Sciatic nerve (tissue), 2 donors: ENCODE measurements at places on chromosomes 1 and 21. TPM values are rescaled to one million over a fixed set of nuclear protein-coding genes. Genes with fewer than 3 reads are reported as not detected.
A peak's percentile ranks its signal among the peaks of the same experiment; 100 is the strongest.

The OR2T33 gene
- total RNA-seq, result not detected

The CTXND2 gene
- total RNA-seq, result not detected

The C1orf105 gene
- total RNA-seq, result not detected

DNA sequence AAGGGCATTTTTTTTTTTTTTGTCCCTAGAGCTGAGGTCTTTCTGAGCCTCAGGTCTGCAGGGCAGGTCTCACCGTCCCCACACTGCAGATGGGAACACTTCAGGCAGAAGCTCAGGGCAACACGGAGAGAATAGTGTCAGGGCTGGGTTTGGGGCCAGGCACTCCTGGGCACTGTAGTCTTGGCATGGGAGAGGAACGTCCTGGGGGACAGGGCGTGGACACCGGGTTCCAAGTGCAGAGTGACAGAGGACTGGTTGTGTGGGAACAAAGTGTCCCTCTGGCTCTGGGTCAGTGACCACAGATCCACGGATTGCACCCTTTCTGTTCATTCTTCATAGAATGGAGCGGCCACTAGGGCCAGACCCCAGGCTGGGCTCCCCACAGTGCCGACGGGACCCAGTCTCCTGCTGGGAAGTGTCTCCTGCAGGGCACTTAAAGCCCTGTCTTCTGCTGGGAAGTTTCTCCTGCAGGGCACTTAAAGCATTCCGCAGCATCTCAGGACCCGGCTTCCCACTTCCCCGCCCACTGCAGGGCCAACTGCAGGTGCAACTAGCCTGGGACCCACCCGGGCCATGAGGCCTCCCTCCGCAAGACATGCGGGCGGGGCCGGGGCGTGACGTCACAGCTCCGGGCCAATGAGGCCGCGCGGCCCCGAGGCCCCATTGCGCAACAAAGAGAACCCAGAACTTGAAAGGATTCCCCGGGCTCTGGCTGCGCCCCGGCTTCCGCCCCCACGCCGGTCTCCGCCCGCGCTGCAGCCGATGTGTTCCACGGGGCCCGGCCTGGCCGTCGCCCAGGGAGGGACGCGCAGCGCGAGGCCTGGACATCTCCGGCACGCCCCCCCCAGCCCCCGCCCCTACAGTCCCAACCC lies 1.2 kb downstream of the GPR153 start:
- peak; percentile 90 for DNase-seq

DNA sequence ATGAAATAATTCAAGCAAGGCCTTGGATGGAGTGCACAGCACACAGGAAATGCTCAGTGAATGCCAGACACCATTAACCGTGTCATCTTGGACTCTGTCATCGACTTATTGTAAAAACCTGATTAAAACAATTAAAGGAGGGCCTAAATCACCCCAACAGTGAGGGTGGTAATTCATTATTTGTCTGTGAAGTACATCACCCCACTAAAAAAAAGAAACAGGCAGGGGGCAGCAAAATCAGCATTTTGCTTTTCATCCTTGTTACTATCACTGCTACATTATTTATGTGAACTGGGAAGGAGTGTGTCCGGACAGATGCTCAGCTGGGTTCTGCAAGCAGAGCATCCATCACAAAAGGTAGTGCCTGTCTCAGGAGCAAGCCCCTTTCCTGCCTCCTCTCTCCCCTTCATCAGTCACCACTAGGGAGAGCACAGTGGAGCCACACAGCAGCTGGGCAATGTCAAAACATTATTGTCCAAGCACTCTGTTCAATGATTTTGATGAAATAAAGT lies 98.5 kb downstream of the RERE start:
- DNase-seq, result no peak

GRCh38 chr1:231408528-231409094 lies 13.5 kb downstream of the EGLN1 start:
- DNase-seq, result no peak

DNA sequence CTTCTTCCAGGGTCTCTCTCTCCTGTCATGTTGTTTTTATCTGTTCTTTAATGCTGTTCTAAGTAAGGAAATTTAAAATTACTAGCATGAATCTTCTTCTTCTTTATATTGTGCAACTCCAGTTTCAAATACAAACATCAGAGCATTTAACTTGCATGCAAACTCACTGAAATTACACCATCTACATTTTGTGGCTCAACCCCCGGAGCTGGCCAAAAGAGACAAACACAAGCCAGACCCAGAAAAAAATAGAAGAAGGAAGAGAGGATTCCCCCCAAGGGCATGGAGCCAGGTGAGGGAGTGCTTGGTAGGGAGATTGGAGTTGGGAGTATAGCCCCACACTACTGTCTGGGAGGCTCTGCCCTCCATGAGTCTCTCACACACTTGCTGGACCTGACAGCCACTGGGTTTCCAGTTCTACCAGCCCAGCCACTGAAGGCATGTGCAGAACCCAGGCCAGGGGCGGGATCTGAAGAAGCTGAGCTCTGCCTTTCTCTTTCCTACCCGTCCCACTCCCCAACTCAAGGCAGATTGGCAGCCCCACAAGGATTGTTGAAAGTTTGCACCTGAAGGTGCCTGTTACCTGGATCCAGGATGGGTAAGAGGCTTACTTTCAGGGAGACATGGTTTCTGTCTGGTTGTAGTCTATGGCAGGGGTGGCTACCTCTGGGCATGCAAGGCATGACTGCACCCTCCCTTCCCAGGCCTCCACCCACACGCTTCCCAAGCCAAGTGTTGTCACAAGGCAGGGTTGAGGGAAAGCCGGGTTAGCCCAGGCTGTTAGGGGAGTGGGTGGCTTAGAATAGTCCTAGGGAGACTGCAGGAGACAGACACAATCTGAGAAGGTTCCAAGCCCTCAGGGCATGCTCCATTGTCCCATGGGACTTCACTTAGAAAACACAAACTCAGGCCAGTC lies 297.2 kb downstream of the TGFB2 start:
- DNase-seq, result no peak

DNA sequence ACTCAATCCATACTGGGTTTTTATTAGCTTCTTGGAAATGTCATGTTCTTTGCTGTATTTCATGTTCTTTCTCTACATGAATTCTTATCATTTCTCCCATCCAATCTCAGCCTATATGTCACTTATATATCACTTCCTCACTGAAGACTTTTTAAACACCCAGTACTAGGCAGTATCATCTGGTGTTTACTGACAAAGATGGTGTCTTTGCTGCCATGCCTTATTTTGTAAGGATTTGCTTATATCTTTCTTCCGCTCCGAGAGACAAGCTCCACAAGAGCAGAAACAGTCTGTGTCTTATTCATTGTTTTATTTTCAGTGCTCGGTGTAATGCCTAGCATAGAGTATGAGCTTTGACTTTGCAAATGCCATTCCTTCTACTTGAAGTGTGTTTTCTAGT lies 30.2 kb downstream of the F13B start:
- no peak for DNase-seq

- no peak for DNase-seq
These were observed 19.6 kb downstream of the BACH1 start for GRCh38 chr21:29318354-29318753.
